ENCODE measurements at places on chromosomes 6 and 20.

GRCh38 chr20:62367633-62368391, 700 bp upstream of the LAMA5 start:
- DNase-seq, result no peak

GRCh38 chr6:20404641-20405032, 3.0 kb downstream of the E2F3 start:
- peak; percentile 35 for DNase-seq

GRCh38 chr6:72974276-72974675, 251.0 kb downstream of the KHDC1L start:
- no peak for DNase-seq

GRCh38 chr20:63580796-63581461, 6.9 kb upstream of the HELZ2 start:
- DNase-seq, result peak; percentile 45

- DNase-seq, result no peak
Measured at GRCh38 chr20:58480551-58481336, 34.5 kb downstream of the APCDD1L start.

- no peak for DNase-seq
Measured at GRCh38 chr6:113596387-113597230, 260.5 kb upstream of the MARCKS start.

Measured in T-helper 22 cell (primary cell).